ENCODE measurements at places on chromosomes 16 and 17.

GRCh38 chr17:49764559-49765180 is 739 bp upstream of the FAM117A start:
- DNase-seq, result no peak

GRCh38 chr17:79955167-79955549 is 80.5 kb downstream of the TBC1D16 start:
- DNase-seq, result no peak

- DNase-seq, result no peak
These were observed 11.5 kb downstream of the NHERF1 start for GRCh38 chr17:74759941-74760340.

- no peak for DNase-seq
These were observed 125.7 kb upstream of the CDH5 start for GRCh38 chr16:66240631-66241395.

GRCh38 chr17:45895304-45895968 is 1.1 kb downstream of the MAPT start:
- DNase-seq, result no peak

GRCh38 chr17:9817086-9817485 is 4.8 kb downstream of the GSG1L2 start:
- no peak for DNase-seq

DNA sequence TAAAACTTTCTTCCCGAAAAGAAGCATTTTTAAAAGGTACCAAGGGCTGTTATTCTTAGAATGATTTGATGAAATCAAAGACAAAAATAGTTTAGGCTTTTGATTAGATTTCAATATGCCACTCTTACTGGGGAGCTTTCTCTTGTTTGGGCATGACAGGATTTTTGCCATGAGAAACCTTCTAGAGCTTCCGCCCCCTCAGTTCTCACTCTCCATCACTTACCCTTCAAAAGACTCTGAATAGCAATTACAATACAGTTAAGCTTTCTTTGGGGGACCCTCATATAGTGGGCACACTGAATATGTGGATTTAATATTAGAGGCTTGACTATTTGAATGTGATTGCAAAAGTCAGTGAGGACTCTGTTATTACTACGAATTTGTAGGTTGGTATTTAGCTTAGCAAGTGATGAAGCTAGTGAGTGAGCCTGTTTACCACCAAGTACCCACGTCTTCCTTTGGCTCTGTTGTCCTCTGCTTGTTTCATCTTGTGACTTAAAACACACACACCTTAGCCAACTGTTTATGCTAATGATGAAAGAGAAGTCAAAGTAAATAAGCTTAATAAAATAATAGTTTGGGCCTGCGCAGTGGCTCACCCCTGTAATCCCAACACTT is 158.7 kb upstream of the TBX2 start:
- DNase-seq, result no peak

- DNase-seq, result no peak
These were observed 4.7 kb upstream of the P2RX1 start for GRCh38 chr17:3921006-3921405.
